Stimulated activated CD8-positive, alpha-beta memory T cell treated with anti-CD3 and anti-CD28 coated beads, Interleukin-12 subunit alpha, Interleukin-12 subunit beta, amount 100 ng/mL, for 1 hour (primary cell): ENCODE measurements at places on chromosomes 7 and 10.
A peak's percentile ranks its signal among the peaks of the same experiment; 100 is the strongest.

GRCh38 chr7:33769930-33770329 is 135.4 kb upstream of the BMPER start:
- DNase-seq, result no peak

DNA sequence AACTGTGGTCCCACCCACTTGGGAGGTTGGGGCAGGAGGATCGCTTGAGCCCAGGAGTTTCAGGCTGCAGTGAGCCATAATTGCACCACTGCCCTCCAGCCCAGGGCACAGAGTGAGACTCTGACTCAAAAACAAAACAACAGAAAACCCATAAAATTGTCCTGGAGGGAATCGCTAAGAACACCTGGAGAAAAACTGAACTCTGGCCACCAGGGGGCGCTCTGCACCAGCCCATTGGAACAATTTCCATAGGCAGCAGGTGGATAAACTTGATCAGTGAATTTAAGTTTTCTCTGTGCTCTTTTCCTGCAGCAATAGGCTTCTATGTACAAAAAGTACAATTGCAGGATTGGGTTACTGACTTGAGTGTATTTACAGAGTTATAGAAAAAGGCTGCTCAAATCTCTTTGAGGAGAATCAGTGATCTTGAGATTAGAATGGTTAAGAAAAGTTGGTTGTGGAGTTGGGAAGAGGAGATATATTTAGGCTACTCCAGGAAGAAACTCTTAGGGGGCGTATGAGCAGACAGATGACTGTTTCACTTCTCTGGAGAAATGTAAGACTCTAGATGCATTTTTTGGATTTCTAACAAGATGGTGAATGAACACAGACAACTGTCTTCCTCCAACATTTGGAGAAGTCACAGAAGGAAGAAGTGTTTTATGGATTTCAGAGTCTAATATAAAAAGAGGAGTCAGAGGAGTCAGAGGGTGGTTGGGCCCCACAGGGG is 274.9 kb upstream of the GALNT17 start:
- peak; percentile 28 for DNase-seq

- DNase-seq, result no peak
Measured at GRCh38 chr7:36048141-36048901, 104.7 kb upstream of the EEPD1 start.

- no peak for DNase-seq
Measured at GRCh38 chr7:31146030-31146429, 93.9 kb downstream of the ADCYAP1R1 start.

DNA sequence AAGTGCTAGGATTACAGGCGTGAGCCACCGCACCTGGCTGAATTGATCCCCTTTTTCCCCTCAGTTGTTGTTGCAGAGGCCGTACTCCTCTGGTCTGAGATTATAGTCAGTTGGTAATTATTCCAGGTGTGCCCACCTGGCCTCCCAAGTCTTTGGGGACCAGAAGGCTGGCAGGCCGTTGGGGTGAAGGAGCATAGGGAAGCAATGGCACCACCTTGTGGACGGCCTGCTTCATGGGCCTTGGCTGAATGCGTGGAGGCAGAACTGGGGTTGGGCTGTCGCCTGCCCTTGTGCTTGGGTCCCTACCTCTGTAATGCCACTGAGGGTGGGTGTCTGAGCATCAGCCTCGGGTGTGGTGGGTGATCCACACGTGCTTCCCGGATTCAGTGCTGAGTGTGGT is 125.7 kb downstream of the RGS10 start:
- peak; percentile 43 for DNase-seq

GRCh38 chr10:34637418-34637911 is 177.6 kb downstream of the PARD3 start:
- peak; percentile 28 for DNase-seq

GRCh38 chr7:149616898-149617297 is 119.3 kb upstream of the ZNF746 start:
- DNase-seq, result no peak

- DNase-seq, result no peak
Measured at GRCh38 chr10:6601246-6601805, 21.2 kb upstream of the PRKCQ start.

DNA sequence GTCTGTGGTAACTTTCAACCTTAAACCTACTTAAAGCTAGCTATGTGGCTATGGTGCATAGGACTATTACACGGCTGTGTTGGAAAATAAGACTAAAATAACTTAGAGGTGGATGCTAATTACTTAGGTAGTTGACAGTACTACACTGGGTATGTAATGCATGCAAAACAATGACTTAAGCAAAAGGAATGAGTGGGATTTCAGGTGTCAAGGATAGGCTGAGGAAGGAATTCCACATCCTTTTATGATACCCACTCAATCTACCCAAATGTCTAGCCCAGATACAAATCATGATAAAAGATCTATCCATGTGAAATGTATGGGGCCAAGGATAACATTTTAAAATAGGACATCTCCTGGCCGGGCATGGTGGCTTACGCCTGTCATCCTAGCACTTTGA is 13.9 kb downstream of the CDNF start:
- DNase-seq, result no peak

- no peak for DNase-seq
Measured at GRCh38 chr7:121372376-121373010, 23.6 kb downstream of the FAM3C start.

- DNase-seq, result peak; percentile 60
Measured at GRCh38 chr7:105388356-105389087, at the start of gene SRPK2. Gene SRPK2 (minus strand): TSS chr7:105388921.

DNA sequence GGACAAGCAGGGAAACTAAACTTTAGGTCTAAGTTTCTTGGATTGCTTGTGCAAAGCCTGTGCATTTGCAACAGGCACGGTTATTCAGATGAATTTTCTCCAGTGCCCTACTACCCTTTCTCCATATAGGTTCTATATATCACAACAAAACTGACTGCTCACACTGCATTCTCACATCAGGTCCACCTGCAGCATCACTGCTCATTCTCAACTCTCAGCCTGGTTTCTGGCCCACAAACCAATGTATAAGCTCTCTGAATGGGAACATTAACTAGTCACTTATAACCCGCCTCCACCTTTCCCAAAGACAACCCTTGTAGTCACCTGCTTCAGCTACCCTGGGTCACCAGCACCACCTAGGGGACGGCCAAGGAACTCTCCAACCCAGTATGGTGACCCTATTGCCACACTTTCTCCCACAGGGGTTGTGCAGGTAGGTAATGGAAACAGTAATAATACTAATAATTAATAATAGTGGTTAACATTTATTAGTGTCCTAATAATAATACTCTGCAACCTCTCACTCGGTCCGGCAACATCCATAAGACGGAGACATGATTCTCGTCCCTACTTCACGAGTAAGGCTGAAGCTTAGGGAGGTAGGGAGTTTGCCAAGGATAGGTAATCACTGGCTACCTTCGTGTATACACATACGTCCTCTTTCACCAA is 97.3 kb downstream of the CLEC2L start:
- DNase-seq, result peak; percentile 13

GRCh38 chr7:26449175-26450165 is 157.8 kb downstream of the SNX10 start:
- DNase-seq, result no peak

DNA sequence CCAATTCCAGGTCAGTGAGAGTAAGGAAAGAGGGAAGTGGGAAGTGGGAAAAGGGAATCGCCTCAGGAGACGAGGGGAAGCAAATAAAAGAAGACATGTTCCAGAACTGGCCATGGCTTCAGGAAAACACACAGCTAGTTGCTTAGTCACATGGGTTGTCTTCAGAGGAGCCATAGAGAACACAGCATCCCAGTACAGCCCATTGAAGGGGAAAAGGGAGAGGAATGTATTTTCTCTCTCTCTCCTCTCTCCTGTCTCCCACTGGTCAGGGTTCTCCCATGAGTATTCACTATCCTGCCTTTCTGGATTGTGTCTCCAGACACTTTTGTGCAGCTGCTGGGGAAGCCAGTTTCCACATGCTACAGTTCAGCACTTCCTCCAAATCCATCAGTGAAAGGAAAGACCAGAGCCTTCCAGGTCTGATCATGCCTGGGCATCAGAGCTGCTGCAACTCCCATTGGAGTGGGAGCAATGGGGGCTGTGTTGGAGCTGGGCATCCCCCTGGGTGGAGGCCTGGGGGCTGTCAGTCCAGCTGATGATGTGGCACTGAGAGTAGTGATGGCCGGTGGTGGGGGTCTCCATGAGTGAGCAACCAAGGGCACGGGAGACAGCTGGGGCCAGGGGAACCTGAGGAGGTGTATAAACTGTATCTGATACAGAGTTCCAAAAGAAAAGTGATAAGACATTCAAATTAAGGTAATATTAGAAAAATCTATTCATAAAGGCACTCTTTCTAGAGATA is 38.6 kb downstream of the MAP3K8 start:
- DNase-seq, result no peak

GRCh38 chr7:130946114-130946513 is 212.1 kb upstream of the KLF14 start:
- no peak for DNase-seq

DNA sequence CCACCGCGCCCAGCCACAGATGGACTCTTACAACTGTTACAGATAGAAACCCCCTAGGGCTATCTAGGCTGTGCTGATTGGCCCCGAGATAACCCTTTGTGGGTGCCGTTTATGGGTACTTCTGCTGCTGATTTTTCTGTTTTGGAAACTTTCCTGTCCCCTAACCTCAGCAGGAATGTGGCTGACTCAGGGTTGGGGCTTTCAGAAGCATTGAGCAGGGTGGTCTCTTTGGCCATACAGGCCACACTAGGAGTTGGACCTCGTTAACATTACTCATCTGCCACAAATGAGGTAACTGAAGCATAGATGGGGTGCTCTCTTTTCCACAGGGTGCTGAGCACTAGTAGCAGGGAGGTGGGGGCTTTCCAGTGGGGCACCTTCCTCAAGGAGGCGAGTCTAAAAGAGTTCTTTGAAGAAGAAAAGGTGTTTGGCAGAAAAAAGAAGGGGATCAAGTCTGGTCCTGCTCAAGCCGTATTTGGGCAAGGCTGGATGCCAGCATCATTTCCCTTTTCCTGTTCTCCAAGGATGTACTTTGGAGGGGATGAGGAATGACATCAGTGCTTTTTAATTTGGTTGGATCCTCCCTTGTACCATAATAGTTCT is 6.4 kb downstream of the ZSCAN25 start:
- DNase-seq, result no peak

DNA sequence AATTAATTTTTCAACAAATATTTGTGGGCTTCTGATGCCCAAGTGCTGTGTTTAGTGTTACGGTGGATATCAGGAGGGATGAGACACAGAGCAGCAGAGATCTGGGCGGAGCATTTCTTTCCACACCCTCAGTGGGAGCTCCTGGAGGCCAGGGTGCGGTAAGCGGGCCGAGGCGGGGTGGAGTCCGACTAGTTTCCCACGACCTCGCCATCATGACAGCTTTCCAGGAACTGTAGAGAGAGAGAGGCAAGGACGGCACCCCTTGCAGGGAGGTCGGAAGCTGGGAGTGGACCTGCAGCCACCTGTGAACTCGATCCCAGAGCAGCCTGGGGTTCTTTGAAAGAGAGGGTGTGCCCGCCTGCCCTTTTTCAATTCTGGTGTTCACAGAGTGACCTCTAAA is 128.2 kb downstream of the ACTR3B start:
- DNase-seq, result no peak

DNA sequence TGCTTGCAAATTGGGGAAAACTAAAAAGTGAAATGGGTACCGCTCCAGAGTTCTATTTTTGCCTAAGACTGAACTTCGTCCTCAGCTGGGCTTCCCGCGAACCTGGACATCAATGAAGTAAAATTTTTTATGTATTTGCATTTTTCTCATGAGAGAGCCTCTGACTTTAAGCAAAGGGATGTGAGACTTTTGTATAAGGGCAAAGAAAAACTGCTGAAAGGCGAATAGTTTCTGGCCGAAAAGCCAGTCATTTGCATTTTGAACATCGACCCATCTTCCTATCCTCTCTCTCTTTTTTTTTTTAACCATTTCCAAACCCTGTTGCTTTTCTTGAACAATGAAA is 573 bp downstream of the PMPCB start:
- no peak for DNase-seq

DNA sequence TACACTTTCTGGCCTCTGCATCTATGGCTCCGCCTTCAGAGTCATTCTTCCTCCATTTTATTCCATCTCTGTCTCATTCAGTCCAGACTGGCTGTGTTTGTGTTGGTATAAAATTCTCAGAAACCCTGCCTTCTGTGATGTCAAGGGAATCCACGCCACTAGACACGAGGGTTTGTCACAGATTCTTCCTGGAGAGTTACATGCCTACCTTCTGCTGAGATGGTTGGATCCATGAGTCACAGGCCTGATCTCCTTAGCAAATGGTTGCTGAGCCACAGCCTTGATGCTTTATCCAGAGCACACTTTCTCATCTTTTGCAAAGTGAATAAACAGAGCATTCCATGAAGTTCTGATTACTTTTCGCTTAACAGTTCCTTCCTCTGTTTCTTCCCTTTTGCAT is 35.9 kb upstream of the TSPAN33 start:
- DNase-seq, result no peak

GRCh38 chr10:80598084-80598798 is 60.5 kb downstream of the SH2D4B start:
- DNase-seq, result no peak

DNA sequence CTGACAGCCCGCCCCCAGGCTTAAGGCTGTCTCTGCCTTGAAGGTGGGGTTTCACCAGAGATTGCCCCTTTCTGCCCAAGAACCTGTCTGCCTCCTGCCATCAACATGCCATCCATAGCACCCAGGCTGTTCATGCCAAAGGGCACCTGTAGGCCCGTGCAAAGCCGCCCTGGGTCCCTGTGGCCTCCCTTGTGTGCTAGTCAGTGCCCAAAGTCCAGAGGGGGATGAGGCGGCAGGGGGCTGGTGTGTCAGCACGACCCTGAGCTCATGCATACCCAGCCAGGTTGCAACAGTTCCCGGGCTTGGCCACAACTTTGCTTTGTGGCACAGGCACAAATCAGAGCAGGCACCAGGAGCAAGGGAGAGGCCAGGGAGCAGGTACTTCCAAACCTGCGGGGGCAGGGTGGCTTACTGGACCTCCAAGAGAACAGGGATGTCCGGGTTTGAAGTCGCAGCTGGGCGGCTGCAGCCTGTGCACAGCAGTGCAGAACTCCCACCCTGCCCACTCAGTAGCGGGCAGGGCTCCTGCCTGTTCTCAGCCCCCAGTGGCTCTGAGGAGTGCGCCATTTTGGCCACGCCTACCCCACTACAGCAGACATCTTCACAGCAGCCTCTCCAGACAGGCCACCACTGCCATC is 671.1 kb upstream of the GRM3 start:
- no peak for DNase-seq

DNA sequence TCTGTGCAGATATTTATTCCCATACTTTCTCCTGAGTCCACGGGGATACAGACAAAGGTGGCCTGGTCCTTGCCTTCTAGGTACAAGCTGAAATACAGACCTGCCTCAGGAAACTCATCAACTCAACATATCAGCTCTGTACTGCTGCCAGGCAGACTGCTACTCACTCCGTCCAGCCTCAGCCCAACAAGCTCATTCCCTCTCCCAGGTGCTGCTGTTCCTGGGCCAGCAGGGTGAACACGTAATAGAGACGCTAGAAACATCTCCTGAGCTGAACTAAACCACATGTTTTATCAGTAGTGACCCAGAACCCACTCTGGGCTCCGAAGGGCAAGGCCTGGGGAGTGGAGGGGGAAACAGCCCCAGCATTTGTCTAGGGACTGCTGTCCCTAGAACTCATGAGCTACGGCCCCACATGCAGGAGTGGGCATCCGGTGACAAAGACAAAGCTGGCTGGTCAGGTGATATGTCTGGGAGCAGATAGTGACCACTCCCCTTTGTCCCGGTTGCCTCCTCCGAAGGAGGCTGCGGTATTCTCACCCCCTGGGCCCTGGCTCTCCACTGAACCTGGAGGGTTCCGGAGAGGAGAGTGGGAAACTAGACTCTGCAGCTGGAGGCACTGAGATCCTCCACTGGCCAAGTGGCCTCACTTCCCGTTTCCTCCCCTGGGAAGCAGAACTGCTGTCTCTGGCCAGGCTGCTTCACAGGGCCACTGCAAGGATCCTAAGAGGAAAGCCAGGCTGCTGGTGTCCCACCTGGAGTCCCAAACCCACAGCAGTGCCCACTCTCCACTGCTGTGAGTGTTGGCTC is 116.1 kb downstream of the FAM53B start:
- DNase-seq, result no peak
